Lower lobe of right lung (tissue), 2 donors: ENCODE measurements at places on chromosomes 16 and 17.

DNA sequence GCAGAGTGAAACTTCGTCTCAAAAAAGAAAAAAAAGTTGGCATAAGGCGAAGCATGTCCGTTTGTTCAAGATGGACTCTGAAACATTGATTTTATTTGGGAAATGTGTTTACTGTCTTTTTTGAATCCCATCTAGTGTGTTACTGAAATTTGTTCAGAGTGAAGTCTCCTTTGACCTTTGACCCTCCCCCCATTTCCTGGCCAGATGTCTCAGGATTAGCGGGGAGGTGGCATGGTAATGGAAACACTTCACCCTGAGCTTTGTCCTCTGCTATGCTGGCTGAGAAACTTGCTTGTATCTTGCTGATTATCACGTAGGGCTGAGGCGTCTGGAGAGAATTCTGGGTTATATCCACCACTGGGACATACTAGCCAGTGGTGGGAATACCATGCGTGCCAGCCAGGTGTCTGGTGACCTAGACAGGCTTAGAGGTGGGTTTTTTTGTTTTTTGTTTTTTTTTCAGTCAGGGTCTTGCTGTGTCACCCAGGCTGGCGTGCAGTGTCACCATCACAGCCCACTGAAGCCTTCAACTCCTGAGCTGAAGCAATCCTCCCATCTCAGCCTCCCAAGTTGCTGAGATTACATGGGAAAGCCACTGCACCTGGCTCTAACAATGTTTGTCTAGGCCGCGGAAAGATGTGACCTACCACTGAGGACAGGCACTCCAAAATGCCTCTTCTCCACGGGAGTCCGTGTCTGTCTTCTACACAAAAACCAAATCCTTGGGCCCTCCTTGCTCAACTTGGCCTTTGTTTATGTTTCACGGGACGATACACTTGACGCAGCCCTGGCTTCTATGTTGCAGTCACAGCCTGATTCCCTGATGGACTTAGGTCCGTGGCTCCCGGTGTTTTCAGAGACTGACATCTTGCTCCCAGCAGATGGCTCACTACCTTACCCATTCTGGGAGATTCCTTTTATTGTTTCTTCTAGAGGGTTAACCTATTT, 6.6 kb upstream of the GALK1 start:
- no peak for DNase-seq

- DNase-seq = peak; percentile 64
Observed at GRCh38 chr17:50661795-50662391, 27.2 kb downstream of the ABCC3 start.

- no peak for DNase-seq
Observed at GRCh38 chr16:53911513-53911912, 207.6 kb downstream of the FTO start.

DNA sequence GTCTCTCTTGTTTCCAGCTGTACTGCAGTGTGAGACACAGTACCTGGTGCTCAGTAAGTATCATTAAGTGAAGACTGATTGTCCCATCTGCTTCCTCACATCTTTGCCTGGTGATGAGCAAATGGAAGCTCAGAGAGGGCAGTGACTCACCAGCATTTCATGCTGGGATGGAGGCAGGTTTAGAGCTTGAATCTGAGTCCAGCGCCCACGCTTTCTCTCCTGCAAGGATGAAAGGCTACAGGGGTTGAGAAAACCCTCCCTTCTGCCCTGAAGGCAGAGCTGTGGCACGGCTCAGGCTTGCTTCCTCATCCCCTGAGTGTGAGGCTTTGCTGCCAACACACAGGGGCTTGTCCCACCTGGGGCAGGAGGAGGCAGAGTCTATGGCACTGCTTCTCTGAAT, 1.5 kb upstream of the RNF112 start:
- no peak for DNase-seq

GRCh38 chr16:85047867-85048455, 20.4 kb downstream of the KIAA0513 start:
- DNase-seq = peak; percentile 80

GRCh38 chr17:83065660-83066542, 13.5 kb upstream of the METRNL start:
- DNase-seq = peak; percentile 36

DNA sequence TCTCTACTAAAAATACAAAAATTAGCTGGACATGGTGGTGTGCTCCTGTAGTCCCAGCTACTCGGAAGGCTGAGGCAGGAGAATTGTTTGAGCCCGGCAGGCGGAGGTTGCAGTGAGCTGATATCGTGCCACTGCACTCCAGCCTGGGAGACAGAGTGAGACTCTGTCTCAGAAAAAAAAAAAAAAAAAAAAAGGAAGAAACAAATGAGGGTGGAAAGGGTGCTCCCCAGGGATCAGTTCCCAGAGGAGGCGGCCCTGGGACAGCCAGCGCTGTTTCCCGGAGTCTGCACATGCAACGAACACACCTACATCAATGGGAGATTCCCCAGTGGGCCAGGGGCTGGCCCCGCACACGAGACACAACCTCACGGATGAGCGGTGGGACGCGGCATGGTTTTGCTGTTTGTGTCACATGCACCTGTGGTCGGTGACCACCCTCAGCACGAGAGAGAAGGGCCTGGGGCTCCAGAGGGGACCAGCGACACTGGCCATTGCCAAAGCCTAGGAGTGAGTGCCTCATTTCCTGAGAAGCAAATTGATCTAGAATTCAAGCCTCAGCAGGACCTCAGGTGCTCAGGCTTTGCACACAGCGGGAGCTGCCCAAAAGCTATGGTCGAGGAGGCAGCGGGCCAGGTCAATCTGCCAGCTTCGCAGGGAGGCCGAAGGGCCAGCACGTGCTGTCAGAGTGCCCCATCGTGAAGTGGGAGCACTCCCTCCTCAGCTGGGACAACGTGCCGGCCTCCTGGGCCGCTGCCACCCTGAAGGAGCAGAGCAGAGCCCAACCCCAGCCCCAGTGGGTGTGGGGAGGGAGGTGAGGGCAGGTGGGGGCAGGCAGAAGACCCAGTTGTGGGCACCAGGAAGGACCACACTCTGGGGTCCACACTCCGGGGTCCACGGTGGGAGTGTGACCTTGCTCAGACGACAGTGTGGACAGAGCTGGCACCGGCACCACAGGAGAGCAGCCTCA, 13.8 kb upstream of the WDR45B start:
- no peak for DNase-seq

DNA sequence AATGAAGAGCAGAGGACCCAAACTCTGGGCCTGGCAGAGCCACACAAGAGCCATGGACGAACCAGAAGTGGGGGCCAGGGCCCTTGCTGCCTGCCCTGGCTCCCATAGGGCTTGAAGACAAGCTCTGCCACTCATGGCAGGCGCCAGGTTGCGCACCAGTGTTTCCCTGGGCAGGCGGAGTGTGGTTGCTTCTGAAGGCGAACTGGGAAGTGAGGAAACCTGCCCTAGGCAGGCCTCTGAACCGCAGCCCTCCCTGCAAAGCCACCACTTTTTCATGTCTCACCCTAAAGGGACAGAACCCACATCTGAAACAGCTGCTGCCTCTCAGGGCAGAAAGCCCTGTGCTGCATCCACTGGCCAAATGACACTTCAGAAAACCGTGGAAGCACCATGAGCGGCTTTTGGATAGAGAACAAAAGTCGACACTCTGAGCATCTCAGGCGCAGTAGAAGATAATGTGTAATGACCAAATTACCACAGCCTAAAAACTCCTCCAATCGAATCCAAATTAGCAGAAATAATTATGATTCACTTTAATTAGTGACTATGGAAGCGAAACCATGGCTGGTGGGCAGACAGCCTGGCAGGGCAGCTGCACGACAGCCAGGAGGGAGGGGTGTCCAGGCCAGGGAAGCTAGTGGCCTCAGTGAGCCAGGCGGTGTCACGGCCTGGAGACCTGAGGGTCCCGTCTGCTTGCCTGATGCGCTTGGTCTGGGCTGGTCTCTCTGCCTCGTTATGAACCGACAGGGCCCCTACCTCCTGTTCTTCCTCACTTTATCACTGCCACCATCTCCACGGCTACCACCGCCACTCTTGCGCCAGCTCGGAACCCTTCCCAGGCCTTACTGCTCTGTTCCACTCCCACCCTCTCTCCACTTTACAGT, 59.1 kb downstream of the PRMT7 start:
- DNase-seq = peak; percentile 46

DNA sequence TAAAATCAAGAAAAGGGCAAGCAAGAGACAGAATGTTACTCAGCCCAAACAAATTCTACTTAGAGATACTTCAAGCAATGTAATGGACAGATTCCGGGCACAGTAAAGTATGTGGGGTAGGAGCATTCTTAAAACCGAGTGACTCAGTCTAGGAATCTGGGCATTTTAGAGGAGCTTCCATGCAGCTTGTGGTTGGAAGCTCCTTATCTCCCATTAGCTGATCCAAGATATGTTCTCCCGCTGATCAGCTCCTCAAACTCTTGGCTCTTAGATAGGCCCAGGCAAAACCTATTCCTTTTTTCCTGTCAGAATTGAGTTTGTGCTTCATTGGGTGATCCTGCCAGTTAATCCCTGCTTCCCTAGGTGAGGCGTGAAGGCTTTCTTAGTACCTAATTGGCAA, 303.3 kb downstream of the CEP112 start:
- DNase-seq = no peak

- no peak for DNase-seq
Observed at GRCh38 chr16:47342055-47342454, 118.8 kb downstream of the ITFG1 start.

GRCh38 chr17:80283116-80283852, 22.6 kb downstream of the RNF213 start:
- peak; percentile 27 for DNase-seq

GRCh38 chr17:55225237-55225636, 39.5 kb upstream of the HLF start:
- DNase-seq = no peak

DNA sequence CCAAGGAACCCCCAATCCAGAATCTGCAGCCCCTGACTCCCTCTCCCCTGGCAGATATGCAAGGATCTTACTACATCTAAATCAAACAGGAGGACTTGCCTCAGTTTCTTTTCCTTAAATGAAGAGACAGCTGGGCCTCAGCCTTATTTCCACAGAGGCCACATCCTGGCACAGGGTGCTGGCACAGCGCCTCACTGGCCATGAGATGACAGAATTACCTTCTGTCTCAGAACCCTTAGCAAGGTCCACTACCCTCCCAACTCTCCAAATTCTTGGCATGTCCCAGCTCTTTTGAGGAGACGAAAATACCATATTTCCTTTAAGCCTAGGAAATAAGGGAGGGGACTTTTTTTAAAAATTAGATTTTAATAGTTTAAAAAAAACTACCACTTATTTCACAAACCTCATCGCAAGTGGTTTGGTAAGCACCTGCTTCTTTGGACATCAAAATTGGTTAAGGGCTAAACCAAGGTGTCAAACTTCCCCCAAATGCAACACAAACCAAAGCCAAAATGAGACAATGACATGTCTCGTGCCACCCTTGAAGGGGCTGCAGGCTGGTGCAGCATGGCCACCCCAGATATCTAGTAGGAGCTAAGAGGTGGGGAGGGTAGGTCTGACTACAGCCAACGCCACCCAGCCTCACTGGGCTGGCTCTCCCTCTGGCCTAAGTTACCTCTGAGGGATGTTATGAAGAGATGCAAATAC, 25.3 kb downstream of the FAM117A start:
- no peak for DNase-seq

DNA sequence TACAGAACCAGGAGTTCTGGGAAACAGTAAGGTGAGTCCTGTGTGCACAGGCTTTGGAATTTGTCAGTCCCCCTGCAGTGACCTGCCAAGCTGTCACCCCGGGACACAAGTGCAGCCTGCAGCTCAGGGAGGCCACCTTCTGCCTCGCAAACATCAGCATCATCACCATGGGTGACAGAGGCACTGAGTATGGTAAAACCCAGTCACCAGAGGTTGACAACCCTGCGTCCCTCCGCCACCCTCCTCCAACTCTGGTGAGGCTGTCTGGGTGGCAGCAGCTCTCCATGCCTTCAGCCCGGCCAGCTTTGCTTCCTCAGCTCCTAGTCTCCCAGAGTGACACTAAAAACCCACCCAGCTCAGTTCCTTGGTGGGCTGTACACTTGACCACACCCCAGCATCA, 221.0 kb downstream of the CPPED1 start:
- no peak for DNase-seq

GRCh38 chr17:7886227-7887037, 2.2 kb upstream of the CHD3 start:
- DNase-seq = no peak

DNA sequence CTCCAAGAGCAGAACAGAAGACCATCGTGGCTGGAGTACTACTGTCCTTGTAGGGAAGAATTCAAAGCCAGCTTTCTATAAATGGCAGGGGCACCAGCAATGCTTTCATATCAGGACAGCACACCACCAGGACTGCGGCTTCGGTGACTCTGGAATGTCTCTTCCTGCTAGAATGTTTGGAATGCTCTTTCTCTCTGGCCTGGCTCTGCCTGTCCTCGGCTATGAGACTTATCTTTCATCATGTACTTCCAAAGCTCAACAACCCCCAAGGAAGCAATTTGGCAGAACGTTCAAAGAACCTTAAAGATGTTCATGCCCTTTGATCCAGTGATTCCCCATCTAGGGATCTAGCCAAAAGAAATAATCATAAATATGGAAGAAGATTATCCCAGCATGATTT, 52.7 kb upstream of the NOG start:
- no peak for DNase-seq

DNA sequence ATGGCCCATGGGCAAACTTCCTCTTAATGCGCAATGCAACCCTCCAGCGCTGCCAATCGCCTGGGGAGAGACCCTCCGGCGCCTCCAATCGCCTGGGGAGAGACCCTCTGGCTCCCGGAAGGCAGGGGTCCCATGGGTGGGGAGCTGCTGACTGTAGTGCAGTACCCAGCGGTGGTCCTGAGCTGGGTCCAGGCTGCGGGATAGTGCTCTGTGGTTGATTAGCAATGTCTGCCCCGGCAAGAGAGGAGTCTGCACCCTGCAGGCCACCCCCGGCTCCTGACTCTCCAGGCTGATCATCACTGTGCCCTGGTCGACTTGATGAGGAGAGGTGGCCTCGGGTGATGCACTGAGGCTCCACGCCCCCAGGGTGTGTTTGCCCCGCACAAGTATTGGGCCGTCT, 44.6 kb upstream of the ZNF469 start:
- no peak for DNase-seq

DNA sequence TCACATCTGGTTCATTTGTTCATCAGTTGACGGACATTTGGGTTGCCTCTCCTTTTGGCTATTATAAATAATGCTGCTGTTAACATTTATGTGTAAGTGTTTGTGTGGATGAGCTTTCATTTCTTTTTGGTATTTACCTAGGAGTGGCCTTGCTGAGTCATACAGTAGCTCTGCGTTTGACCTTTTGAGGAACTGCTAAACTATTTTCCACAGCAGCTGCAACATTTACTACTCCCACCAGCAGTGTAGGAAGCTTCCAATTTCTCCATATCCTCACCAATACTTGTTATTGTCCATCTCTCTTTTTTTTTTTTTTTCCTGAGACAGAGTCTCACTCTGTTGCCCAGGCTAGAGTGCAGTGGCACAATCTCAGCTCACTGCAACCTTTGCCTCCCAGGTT, 20.7 kb upstream of the PLCG2 start:
- DNase-seq = no peak
